ENCODE measurements at places on chromosomes 1 and 21.
A peak's percentile ranks its signal among the peaks of the same experiment; 100 is the strongest.

DNA sequence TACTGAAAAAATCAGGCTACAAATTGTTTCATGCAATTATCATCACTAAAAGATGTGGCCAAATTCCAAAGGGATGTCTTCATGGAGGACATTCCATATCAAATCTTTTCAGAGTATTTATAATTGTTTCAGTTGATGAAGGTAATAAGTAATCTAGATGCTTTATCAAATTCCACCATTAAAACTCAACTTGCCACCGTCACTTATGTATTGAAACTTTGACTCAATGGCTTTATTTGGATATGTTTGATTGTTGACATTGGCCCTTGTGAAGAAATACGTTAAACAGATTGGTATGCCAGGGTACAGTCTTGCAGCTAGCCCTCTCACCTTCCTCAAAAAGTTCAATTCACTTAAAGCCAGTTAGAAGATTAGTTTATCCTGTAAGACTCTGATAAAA is 32.2 kb upstream of the PALMD start:
- DNase-seq: no peak

GRCh38 chr1:154822717-154823116 is 47.4 kb downstream of the KCNN3 start:
- no peak for DNase-seq

DNA sequence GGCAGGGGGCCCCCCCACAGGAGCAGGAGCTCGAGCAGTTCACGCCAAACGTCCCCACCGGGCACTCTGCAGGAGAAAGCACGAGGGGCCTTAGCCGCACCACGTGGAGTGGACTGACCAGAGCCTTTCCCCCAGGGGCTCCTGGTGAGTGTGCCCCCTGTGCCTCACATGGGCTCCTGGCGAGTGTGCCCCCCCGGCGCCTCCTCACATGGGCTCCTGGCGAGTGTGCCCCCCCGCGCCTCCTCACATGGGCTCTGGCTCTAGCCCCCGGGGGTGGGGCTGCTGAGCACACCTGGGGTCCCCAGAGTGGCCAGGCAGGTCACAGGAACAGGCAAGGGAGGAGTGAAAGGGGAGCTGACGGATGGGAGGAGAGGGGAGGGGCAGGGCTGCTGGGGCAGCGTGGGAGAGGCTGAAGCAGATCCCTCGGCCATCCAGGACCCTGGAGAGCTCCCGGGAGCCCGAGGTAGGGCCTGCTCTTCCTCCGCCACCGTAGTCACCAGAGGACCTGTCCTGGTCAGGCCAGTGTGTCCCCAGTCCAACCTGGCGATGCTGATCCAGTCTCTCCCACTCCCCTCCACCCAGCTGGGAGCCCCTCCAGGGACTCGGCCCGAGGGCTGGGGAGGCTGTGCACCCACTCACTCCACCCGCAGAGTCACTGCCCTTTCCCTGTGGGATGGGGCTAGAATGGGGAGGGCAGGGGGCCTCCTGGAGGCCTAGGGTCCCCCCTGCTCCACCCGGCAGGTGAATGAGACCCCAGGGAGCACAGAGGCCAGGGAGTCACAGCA is 47.6 kb downstream of the ARHGEF16 start:
- DNase-seq: peak; percentile 92

DNA sequence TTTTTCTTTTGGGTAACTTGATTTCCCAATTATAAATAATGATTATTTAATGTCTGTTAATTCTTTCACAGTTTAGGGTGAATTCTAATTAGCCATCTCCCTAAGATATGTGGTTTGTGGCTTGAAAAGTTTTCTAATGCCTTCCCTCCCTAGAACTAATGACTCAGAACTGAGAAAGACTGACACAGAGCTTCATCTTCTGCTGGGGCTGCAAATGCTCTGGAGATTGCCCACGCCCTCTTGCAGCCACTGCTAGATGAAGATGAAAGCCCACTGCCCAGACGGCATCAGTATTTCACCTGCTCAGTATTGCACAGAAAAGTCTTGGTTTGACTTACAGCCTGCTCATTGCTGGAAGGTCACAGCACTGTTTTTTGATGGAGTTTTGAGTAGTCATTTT is 101.5 kb downstream of the ST6GALNAC3 start:
- no peak for DNase-seq

GRCh38 chr1:72936942-72937341 is 654.6 kb upstream of the NEGR1 start:
- DNase-seq: no peak

- DNase-seq: no peak
Measured at GRCh38 chr1:176899321-176899720, 265.2 kb downstream of the ASTN1 start.

DNA sequence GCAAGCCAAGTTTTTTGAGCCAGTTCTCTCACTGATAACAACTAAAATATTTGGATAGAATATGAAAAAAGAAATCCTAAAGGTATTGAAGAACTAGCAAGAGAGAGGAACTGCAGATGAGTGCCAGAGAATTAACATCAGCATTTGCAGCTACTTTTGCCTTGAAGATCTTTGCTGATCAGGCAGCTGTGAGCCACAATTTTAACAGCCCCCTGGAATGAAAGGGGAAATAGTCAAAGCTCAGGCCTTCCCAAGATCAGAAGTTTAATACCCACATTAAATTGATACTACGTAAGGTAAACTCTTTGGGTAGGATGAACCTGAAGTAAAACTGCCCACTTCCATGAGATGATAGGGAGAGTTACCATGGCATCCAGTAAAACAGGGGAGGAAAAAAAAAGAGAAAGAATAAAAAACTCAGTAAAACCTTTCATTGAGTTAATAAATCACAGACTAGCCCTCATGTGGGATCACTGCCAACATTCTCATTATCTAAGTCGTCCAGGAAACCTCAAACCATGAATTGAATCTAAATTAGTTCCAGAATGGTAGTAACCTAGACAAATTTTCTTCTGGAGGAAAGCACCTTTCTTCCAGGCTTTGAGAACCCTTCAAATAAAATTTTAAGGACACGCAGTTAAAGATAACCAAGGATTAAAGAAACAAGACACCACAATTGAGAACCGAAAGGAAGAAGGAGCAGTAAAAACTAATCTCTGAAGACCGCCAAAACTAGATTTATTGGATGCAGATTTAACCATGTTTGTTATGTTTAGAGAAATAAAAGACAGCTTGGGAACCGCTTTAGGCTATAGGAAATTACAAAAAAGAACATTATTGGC is 28.3 kb downstream of the SCP2 start:
- no peak for DNase-seq

DNA sequence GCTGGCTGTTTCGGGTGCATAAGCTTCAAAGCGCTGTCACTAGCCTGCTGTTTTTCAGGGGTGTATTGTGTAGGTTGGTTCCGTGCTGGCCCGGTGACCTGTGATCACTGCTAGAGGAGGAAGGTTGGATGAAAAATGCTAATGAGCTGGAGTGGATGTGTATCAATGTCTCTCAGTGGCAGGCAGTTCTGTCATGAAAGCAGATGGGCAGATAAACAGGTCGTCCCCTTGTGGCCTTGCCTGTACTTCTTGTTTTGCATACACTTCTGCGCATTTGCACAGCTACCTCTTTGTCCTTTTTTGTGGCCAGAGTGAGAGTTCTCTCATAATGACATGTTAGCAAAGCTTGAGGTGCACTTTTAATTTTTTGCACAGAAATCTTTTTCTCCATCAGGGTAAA is 2.9 kb downstream of the SELENON start:
- DNase-seq: no peak

DNA sequence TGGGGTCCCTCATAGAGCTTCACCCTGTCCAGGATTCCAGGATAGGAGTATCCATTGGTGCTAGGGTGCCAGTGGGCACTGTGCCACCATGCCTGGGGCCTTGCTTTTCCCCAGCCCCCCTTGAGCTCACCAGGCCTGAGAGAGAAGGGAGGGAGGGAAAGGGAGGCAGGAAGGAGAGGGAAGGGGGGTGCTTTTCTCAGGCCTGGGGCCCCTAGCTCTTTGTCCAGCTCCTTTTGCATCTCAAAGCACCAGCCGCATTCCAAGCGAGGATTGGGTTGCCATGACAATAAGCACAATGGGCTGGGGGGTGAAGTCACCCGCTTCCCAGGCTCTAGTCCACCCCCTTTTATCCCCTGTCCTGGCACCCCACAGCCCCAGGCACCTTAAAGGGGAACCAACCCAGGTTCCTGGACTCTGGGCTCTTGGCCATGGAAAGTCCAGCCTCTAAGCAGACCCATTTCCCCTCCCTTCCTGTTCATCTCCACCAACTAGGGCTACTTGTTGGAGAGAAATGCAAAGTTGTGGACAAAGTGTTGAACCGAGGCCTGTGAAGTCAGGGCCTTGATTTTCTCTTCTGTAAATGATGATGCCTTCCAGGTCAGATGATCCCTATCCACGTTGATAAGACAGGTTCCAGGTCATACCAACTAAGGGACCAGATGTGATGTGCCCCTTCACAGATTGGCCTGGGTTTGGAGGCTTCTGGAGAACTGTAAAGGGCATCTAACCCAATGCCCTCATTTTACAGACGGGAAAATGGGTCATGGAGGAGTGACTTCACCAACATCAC is 11.4 kb downstream of the THBS3 start:
- peak; percentile 96 for DNase-seq

- DNase-seq: no peak
Measured at GRCh38 chr1:167981933-167982332, 45.1 kb upstream of the MPC2 start.

DNA sequence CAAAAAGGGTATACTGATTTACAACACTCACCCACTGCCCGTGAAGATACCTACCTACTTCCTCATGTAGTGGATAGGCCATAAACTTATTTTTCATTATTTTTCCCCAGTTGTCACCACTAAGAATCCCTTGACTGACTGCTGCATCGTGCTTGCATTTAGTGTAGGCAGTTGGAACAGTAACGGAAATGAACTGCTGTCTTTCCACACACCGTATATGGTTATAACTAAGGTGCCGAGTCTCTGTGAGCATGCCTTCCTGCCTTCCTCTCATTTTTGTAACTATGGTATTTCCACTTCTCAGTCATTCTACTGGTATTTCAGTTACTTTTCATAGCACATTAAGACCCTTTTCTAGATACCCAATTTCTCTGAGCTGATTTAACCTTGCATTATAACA is 36.4 kb downstream of the SLC35F3 start:
- no peak for DNase-seq

GRCh38 chr1:160376525-160377131 is 9.8 kb downstream of the NHLH1 start:
- peak; percentile 85 for DNase-seq

- no peak for DNase-seq
Measured at GRCh38 chr1:67941155-67941554, 107.9 kb upstream of the GNG12 start.

GRCh38 chr1:201508809-201509208 is 1.9 kb upstream of the CSRP1 start:
- DNase-seq: no peak

DNA sequence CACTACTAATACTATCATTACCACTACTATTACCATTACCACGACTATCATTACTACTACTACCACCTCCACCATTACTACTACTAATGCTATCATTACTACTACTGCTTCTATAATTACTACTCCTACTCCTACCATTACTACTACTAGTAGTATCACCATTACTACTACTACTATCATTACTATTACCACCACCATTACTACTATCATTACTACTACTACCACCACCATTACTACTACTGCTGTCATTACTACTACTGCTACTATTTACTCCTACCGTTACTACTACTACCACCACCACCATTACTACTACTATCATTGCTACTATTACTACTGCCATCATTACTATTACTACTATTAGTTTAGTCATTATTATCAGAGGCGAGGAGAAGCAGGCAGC is 140.9 kb upstream of the KCNJ15 start:
- DNase-seq: no peak

DNA sequence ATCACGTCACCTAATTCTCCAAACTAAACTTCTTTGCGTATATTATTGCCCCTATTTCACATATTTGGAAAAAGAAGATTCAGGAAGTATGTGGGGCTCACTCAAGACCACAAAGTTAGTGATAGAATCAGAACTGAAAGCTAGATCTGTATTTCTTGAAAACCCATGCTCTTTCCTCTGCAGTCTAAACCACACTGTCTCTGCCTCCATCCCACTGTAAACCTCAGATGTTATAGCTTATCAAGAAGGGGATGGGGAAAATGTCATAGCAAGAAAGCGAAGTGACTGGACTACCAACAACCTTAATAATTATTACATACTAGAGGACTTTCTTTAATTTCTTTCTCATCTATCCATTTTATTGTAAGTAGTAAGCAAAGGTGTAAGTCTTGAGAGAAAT is 257.7 kb upstream of the SGIP1 start:
- no peak for DNase-seq

GRCh38 chr1:81543764-81544163 is 257.0 kb upstream of the ADGRL2 start:
- no peak for DNase-seq

- no peak for DNase-seq
Measured at GRCh38 chr1:212559929-212560328, 48.6 kb upstream of the ATF3 start.
